NCI-H460 (cell line): ENCODE measurements at places on chromosomes 5 and 9. TPM values are rescaled to one million over a fixed set of nuclear protein-coding genes. Genes with fewer than 3 reads are reported as not detected.
A peak's percentile ranks its signal among the peaks of the same experiment; 100 is the strongest.

Gene TSLP
- 1.4 and 3.3 TPM in 2 replicates for total RNA-seq

DNA sequence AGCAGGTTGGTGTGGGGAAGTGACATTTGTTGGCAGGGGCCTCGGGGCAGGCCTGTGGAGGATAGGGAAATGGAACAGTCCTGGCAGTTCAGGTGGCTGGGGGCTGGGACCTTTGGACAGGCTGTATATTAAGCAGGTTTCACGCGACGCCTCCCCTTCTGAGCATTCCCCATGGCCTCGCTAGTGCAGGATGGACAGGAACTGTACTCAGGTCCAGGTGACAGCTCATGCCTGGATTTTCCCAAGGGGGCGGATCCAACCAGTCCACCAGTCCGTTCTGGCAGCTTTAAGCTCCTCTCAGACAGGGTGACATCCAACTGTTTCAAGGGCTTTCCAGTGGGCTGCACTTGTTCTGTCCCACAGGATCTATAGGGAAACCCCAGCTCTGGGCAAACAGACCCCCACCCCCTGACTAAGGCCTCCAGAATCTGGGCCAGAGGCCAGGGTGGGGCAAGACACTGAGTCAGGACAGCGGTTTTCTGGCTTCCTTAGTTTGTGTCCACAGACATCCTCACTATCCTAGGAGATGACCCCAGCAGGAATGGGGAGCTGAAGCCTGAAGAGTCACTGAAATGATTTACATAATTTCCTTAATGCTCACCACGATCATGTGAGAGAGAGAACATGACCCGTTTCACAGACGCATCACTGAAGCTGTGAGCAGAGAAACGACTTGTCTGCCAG lies 20.9 kb downstream of the CSF2 start:
- no peak for DNase-seq

DNA sequence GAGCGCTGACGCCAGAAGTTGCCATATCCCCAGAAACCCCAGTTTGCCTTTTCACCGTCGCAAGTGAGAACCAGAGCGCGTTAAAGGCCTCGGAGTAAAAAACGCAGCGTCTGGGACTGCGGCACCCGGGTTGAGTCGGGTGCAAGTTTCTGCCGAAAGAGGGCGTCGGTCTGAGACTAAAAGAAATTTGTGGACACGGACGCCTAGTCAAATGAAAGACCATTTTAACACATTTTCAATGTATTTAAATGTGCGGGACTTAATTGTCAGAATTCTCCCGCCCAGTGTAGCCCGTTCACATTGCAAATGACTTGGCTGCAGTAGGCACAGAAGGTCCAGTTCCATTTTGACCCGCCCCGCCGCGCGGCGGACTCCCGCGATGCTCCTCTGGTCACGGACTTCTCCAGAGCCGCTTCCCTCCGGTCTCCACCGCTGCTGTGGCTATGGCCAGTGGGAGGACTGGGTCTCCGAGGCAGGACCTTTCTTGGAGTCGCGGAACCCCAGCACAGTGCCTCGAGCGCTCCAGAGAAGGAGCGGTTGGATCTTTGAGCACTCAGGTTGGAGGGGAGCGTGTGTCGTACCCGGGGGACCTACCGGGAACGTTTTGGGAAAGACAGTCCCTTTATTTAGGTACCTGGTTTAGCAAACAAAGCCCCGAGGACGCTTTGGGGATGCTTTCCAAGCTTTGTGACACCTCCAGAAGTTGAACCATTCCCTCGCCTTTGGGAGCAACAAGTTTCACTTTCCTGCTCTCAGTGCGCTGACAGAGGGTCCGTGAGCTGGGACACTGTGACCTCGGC lies 1.2 kb upstream of the NPR3 start:
- DNase-seq: peak; percentile 76

- no peak for DNase-seq
Measured at GRCh38 chr5:174409070-174409469, 315.3 kb upstream of the MSX2 start.

Gene GABBR2
- 5.9 and 7.3 TPM in 2 replicates for total RNA-seq

DNA sequence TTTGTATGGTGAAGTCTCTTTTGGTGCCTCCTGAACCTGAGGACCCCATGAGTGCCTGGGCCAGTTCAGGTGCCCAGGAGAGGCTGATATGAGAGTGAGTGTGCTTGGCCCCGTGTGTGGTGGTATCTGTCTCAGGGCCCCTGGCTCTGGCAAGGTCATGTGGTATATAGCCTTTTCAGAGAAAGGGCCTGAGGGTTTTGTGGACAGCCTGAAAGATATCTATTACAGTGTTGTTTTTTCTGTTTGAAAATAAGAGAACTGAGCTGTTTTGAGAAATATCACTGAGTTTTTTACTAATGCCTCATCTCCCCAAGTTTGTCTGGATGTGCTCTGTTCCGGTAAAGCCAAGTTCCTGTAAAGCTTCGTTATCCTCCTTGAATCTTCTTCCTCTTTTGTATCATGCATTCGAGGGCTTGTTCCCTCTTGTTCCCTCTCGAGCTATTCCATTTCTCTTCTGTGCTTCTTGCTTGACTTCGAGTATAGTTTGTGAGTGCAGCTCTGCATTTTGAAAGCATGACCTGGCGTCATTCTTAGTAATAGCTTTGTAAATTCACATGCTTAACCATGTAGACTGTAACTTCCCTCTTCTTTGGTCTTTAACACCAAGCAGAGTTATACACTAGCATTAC lies 122.3 kb downstream of the MAST4 start:
- no peak for DNase-seq

DNA sequence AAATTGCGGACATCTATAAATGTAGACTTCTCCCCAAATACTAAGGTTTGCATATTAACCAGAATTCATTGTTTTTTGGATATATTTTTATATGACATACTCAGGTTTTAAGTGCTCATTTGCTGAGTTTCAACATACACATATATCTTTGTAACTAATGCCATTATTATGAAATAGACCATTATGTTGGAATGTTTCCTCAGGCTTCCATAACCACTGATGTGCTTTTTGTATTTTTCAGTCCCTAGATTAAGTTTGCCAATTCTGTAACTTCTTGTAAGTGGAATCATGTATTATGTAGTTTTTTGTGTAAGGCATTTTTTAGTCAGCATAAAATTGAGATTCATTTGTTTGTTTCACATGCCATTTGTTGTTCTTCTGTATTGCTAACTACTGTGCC lies 32.1 kb downstream of the HSPA4 start:
- no peak for DNase-seq

DNA sequence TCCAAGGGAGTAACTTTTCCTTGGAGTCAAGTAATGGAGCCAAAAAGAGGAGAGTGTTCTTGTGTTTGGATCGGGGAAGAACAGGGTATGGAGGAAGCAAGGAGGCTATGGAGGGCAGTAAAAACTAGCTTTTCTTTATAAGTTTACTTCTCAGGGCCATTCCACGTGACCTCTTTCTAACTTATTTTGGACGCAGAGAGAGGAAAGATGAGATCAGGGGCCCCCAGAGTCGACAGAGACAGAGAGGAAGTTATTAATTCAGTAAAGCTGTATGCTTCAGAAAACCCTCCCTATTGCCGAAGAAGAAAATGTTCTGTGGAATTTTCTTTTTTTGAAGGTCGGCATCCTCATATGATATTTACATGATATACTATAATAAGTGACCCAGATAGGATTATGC lies 233.8 kb upstream of the MPDZ start:
- no peak for DNase-seq

GRCh38 chr9:127973169-127974000 lies 7.4 kb downstream of the EEIG1 start:
- no peak for DNase-seq

GRCh38 chr9:111020594-111020993 lies 17.7 kb downstream of the LPAR1 start:
- no peak for DNase-seq

DNA sequence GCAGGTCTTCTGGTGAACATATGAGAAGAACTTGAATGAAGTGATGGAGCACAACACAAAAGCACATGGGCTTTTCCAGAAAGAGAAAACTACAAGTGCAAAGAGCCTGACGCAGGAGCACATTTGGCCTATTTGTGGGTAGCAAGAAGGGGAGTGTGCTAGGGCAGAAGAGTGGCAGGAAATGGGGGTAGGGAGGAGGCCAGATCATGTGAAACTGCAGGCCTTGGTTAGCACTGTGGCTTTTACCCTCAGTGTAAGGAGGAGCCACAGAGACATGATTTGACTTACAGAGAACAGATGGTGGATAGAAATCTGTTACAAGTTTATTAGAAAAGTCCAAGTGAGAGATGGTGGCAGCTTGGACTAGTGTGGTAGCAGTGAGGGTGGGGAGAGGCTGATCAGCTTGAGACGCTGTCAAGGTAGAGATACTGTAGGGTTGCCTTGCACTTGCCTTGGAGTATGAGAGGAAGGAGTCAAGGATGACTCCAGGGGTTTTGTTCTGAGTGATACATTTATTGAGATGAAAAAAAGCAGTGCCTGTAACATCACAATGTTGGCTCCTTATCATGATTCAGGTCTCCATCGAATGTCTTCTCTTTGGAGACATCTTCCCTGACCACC lies 126.7 kb downstream of the PPP2R2B start:
- no peak for DNase-seq

GRCh38 chr9:21316032-21316842 lies 11.1 kb upstream of the IFNA5 start:
- DNase-seq: no peak

GRCh38 chr5:156641686-156642085 lies 208.4 kb upstream of the PPP1R2B start:
- no peak for DNase-seq

GRCh38 chr5:180862645-180863044 lies 1.6 kb upstream of the ZFP62 start:
- DNase-seq: no peak

- DNase-seq: no peak
Measured at GRCh38 chr9:16385590-16385989, 484.9 kb downstream of the BNC2 start.

Gene TXNDC8
- total RNA-seq: not detected in 2 replicates

GRCh38 chr5:149435015-149435376 lies 55.9 kb upstream of the IL17B start:
- DNase-seq: no peak

Gene LCNL1
- total RNA-seq: not detected in 2 replicates

Gene NPR2
- 1.7 and 7.0 TPM in 2 replicates for total RNA-seq

- no peak for DNase-seq
Measured at GRCh38 chr9:92614763-92615461, 55.0 kb downstream of the IPPK start.

Gene SLC46A2
- total RNA-seq: not detected in 2 replicates

Gene FSD1L
- 4.0 and 6.2 TPM in 2 replicates for total RNA-seq

GRCh38 chr9:79129865-79130480 lies 441.8 kb upstream of the TLE4 start:
- DNase-seq: peak; percentile 54

Gene GLRA1
- not detected in 2 replicates for total RNA-seq

GRCh38 chr9:98075332-98075805 lies 18.8 kb downstream of the NANS start:
- DNase-seq: peak; percentile 61

DNA sequence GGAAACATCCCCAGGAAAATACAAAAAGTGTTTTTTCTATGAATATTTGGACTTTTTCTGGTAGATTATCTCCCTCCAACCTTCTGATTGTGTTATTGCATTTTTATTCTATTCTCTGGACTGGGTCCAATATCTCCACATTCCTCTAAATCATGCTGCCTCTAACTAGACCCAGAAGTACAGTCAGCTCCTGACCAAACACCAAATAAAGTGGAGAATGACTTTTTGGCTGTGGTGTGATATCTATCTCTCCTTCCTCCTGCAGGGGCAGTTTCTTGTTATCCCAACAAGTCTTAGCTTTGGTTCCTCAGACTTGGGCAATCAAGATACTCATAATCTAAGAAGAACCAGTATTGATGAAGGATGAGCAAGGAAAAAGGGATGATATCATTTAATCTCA lies 3.2 kb upstream of the RAI14 start:
- DNase-seq: no peak

Gene FGF10
- not detected in 2 replicates for total RNA-seq

- peak; percentile 18 for DNase-seq
Measured at GRCh38 chr5:1111727-1112289, at the start of gene SLC12A7. Gene SLC12A7 (minus strand): TSS chr5:1112063. CDS start chr5:1111991, 72 bp downstream.

Gene CDO1
- 0.12 TPM in 1 of 2 replicates, not detected in the other for total RNA-seq

DNA sequence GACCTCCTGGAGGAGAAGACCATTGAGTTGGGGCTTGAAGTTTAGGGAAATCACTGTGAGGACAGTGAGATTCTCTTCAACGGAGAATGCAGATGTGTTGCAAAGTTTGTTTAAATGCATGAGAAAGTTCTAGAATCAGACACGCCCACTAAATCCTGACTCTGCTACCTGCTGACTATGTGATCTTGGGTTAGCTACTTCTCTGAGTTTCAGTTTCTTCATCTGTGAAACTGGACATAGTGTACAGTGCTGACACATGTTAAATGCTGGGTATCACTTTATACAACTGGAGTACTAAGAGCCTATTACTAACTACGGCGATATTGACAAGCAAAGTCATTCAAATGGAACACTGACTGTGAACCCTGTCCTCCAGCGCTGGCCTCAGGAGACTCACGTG lies 255.5 kb downstream of the HSPA4 start:
- no peak for DNase-seq

GRCh38 chr9:92136184-92136858 lies 21.1 kb upstream of the SPTLC1 start:
- DNase-seq: no peak

DNA sequence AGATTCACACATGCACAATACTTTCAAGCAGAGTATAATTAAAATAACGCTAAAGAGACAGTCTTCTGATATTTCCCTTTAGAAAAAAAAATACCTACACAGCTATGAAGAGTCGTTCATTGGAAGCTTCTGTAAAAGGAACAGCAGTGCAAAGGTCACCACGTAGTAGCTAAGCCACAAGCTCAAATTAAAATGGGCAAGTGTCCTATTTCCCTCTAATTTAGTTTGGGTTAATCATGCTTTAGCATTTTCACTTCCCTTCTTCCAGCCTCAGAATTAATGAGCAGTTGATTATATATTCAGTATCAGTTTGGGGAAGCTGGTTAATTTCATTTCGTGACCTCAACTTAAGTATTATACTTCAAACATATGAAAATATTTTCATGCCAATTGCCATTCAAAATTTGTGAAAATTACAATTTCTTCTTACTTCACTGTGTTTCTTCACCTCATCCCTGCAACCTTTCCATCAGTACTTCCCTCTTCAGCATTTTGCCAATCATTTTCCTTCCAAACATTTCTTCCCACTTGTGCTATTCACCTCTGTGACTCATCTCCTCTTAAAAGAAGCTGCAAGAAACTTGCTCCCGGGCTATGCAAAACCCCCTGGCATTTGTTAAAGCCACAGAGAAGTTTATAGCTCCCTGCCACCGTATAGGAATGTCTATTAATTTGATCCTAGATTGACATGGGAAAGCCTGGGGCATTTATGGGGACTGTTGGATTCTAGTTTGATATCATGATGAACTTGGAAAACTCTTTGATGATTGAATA lies 83.0 kb downstream of the DMRTA1 start:
- DNase-seq: no peak

Gene NIPAL4
- 0.23 and 0.32 TPM in 2 replicates for total RNA-seq

Gene ICE1
- 25.2 and 31.2 TPM in 2 replicates for total RNA-seq

Gene PGGT1B
- total RNA-seq: 13.9 and 15.7 TPM in 2 replicates
